HCT116 (cell line): ENCODE measurements at places on chromosomes 12 and 14. TPM values are rescaled to one million over a fixed set of nuclear protein-coding genes. Genes with fewer than 3 reads are reported as not detected.

The CISTR gene
- not detected for total RNA-seq

DNA sequence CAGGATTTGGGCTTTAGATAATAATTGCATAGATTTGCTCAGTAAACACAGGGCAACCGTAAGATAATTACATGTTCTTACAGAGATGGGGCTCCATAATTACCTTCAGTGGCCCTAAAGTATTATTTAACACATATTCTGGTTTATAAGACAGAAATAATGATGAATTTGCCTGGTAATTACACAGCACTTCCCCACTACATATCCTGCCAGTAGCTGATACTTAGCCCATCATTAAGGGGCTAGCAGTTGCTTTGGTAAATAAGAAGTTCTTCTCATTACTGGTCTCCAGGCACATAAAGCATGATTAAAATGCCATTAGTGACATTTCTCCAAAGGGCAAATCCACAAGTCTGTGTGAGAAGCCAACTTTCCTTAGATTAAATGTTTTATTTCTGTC lies 158.7 kb downstream of the NUAK1 start:
- DNase-seq, result no peak

DNA sequence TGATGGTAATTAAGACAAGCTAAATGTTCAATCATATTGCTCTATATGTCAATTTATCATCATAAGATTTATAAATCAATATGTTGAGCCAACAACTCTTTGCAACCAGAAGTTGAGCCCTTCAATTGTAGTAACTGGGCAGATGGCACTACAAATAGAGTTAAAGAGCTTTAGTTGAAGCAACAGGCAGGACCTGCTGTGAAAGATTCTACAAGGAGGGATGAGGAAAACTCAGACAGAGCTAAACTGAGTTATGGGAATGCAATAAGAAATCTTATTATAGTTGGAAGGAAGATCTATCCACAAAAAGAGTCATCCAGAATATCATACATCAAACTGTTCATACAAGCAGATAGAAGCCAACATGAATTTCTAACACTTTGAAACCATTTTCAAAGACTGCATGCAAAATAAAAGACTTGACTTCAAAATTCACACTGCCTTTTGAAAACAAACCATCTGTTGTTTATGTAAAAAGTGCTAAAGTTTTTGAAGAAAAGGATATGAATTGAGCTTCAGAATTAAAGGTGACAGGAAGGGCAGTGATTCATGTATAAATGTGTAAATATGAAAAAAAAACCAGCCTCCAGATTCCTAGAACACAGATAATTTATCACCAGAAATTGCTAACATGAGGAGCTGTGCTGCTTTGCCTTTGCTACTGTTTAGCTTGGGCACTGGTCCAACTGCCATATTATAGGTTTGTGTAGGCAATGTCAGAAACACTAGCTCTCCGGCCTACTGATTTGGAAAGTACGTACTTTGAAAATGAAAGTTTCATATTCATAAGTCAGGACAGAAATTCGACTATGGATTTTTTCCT lies 133.2 kb downstream of the SLC35F4 start:
- DNase-seq, result no peak

The AKAP3 gene
- 4.3 TPM for total RNA-seq

DNA sequence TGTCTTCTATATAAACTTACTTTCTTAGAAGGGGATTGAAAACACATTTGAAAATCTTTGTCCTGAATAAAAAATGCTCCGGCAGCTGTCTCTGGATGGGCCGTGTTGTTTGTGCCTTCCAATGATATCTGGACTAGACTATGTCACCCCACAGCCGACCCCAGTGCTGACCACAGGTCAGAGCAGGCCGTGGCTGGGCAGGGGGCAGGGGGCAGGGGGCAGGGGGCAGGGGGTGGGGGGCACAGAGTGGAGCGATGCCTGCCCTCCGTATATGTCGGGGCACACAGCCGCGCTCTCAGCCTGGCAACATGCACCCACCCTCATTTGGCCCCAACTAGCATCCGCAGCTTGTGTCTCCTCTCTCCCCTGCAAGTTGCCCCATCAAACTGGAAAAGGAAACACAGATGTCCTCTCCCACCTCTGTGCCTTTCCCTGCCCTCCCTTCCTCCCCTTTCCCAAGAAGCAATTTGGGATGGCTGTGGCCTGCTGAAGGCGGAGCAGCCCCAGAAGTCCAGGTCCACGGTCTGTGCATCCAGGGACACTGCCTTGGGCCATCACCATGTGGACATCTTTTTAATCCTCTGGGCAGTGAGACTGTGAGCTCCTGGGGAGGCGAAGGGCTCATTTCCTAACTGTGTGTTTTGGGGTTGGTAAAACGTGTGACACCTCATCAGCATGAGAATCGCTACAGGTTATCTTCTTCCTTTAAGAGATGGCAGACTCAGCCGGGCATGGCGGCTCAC lies 295.7 kb upstream of the RTL1 start:
- no peak for DNase-seq

The OAS2 gene
- total RNA-seq, result 0.30 TPM

The HECTD4 gene
- total RNA-seq, result 31.2 TPM

DNA sequence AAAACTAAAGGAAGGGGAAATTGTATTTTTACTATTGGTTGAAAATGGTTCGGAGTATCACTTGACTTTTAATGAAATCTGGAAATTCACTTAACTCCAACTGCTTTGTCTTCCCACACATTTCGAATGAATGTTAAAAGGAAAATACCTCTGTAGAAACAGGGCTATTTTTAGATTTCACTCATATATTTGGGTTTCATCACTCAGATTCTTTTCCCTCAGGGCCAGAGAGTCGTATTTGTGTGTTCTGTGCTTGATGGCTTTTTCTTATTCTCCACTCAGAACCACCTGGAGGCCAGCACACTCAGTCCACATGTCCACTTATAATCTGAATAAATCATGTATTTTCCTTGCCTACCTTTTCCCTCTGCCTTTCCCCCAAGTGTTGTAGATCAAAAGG lies 40.0 kb downstream of the DAAM1 start:
- DNase-seq, result no peak

DNA sequence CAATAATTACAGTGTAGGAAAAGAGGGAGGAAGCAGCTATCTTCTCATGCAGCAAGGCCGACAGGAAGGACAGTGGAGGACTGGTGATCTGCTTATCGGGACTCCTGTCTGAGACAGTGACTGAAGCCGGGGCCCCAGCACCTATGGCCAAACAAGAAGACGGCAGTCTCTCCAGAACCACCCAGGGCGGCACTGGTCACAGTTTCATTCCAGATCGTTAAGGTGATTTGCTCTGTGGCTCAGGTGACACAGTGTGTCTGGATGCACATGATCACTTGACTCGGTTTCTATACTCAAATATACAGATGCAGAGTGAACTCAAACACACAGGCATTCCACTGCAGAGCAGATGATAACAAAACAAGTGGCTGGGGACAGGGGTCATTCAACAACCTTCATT lies 52.1 kb upstream of the CORO1C start:
- no peak for DNase-seq

The AVPR1A gene
- total RNA-seq, result 0.07 TPM

The CLEC2B gene
- total RNA-seq, result not detected

DNA sequence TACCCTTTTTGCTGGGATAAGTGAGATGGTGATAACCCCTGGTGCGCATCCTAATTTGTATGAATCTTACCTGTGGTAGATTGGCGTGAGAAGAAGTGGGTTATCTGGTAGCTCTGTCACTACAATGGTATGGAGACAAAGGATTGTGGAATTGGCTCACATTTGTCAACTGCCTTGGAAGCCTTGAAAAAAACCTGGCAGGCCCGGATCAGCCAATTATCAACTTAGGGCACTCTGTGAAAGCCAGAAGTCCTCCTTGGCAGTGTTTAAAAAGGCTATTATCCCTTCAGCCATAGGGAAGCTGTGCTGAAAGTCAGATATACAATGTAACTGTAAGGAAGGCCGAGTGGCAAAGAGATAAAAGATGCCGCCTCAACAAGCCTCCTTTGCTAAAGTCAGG lies 56.5 kb downstream of the WASHC3 start:
- no peak for DNase-seq

- DNase-seq, result no peak
These were observed 6.8 kb downstream of the PRPH start for GRCh38 chr12:49301760-49302159.

DNA sequence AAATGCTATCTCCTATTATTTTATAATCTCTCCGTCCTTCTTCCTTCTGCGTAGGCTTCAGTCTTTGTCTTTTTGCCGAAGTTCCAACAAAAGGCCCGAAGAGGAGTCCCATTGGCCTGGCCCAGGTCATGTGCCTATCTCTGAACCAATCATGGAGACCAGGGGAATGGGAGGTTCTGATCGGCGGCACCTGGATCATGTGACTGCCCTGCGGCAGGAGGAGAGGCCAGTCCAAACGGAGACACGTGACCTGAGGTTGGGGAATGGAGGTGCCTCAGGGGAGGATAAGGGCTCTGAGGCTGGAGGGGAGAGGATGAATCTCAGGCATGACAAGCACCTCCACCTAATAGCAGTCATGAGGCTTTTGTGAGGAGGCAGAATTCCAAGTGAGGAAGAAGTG lies 86.0 kb downstream of the AACS start:
- DNase-seq, result no peak

DNA sequence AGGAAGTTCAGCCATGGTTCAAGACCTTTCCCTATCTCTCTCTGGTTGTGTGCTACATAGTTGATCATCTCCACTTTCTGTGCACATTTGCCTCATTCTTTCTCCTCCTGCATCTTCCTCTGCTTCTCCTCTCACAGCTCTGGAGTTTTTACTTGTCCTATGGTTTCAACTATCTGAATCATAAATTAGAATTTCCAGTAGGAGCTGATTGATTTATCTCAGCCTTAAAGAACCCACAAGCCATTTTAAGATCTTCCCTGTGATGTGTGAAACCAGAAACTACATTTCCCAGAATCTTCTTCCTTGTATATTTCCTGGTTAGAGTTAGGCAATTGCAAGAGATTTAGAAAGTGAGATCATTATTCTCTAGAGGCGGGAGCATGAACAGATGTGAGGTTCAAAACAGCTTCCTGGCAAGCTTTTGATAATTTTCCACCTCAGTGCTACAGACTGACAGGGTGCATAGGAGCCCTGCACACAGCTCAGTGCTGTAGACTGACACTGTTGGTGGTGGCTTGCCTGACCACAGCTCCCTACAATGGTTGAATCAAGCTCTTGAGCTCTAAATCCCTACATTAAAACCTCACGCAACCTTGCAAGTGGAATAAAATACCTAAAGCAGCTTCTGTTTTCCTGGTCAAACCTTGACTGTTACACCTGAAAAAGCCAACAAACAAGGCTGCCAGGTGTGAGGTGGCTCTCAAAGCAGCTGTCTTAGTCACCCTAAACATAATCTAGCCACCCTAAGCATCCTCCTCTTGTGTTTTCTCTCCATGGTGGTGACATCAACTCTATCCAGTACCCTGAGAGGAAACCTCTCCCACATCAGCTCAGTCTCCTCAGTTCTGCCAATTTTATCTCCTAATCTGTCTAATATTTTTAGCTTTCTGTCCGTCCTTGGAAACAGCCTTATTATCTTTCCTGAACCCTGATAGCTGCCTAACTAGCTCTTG lies 21.5 kb upstream of the IFNG start:
- DNase-seq, result no peak

- DNase-seq, result no peak
These were observed 127.6 kb upstream of the AMIGO2 start for GRCh38 chr12:47207340-47207717.

DNA sequence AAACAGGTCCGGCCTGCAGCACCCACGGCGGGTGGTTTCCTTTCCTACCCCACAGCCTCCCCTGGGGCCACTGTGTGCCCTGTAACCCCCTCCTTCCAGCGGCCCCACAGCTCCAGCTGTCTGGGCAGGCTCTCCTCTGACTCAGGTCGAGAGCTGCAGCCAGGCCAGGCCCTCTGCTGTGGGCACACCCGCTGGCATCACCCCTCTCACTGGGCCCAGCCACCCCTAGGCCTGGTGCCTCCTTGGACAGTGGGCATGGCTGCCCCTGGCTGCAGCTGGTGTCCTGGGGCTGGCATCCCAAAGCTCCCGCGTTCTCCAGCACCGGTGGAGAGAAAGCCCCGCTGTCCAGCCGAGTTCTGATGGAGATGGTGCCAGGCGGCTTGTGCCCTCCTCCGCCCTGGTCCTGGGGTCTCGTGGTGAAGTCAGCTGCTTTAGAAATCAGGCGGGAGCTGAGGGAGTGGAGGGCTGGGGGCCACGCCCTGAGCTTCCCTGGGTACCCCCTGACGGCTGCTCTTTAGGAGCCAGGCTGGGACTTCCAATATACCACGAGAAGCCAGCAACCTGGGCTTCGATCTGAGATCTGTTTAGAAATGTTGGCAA lies 114.9 kb downstream of the KIF26A start:
- DNase-seq, result no peak

DNA sequence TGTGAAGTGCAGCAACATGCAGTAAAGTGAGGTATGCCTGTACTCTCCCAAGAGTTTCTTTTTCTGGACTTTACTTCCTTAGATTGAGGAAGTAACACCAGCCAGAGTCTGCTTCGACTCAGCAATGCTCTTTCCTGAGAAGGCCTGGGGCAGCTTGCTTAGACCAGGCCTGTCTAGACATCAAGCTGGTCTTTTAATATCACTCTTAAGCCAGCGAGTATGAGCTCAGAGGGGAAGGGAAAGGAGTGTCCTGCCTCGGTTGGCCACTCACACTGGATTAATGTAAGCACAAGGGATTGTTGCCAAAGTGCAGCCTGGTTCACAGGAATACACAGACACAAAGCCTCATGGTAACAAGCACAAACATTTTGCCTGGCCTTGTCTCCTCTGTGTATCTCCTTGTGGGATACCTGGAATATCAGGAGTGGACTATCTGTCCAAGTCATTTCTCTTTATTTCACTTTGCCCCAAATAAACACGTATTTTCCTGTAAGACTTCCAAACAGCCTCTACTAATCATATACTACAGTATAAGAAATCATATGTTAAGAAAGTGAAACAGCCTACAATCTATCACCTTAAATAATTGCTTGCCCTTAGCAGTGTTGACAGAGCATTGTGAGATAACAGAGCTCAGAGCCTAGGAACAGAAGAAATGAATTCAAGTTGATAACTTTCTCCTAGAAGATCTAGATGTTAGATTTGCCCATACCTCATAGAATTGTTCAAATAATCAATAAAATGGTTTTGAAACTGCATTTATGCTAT lies 121.2 kb upstream of the DAAM1 start:
- no peak for DNase-seq

- no peak for DNase-seq
These were observed 13.6 kb downstream of the DAAM1 start for GRCh38 chr14:59202031-59202430.
